GM12864 (cell line): ENCODE measurements at places on chromosomes 2 and 18.

DNA sequence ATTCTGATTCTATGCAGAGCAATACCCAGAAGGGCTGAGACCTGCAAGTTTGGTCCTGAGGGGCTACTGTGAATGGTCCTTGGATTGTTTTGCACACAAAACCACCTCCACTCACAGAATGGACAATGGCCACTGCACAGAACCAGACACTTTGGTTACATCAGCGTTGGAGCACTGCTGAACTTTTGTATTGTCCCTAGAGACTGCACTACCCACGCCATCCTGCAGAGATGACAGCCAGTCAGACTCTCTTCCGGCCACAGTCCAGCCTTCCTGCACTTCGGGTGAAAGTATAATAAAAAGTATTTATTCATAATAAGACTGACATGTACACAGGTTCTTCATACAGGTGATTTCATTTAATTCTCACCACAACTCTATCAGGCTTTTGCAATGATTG is 35.7 kb downstream of the CELF4 start:
- DNase-seq: no peak

DNA sequence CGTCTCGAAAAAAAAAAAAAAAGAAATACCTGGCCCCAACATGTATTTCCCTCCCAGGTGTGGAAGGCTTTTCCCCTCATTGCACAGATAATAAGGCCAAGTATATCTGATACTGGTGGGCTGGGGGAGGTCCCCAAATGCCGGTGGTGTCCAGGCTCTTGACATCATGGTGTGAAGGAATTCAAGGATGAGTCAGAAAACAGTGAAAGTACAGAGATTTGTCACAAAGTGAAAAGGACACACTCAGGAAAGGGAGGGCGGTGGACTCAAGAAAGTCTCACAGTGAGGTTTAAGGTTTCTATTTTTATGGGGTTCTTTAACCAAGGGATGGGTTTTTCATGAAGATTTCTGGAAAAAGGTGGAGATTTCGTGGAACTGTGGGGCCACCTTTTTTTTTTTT is 37.8 kb upstream of the FZD5 start:
- DNase-seq: no peak

GRCh38 chr2:63735931-63736330 is 105.8 kb upstream of the UGP2 start:
- no peak for DNase-seq

GRCh38 chr2:53438692-53439091 is 328.9 kb upstream of the CHAC2 start:
- no peak for DNase-seq

DNA sequence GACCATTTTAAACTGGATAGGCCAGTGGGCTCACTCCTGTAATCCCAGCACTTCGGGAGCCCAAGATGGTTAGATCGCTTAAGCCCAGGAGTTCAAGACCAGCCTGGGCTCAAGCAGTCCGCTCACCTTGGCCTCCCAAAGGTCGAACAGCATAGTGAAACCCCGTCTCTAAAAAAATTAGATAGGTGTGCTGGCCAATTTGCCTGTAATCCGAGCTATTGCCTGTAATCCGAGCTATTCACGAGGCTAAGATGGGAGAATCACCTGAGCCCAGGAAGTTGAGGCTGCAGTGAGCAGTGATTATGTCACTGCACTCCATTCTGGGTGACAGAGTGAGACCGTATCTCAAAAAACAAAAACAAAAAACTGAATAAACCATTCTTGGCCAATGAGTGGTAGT is 52.6 kb upstream of the EMILIN2 start:
- DNase-seq: no peak

GRCh38 chr2:23171108-23171507 is 213.9 kb upstream of the KLHL29 start:
- DNase-seq: no peak

- DNase-seq: no peak
These were observed 231.7 kb downstream of the PARD3B start for GRCh38 chr2:204776781-204777559.

DNA sequence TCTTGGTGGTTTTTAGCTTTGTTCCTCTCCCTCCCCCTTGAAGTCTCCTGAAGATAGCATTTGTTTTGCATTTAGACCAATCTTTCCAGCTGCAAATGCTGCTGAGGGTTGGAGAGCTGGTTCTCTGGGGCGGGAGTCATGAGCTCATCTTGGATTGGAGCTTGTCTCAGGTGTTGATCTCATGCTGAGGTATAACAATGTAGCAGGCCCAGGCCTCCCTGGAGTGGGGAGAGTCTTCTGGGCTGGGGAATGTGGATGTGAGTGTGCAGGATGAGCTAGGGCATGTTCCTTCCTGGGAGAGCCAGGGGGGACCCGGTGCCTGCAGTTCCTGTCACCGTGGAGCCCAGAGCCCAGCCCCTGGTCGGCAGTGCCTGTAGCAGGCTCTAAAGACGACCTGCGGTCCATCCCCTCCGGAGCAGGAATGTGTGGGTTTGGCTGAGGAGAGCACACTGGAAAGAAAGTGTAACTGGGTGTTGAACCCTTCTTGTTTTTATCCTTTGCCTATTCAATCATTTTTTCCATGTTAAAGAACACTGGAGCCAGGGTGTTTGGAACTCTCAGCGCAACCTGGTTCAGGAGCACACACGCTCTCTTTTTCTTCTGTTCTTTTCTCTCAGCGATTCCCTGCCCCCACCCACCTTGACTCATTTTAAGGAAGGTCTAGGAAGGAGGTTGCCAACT is 2.7 kb downstream of the ZNF532 start:
- DNase-seq: no peak

DNA sequence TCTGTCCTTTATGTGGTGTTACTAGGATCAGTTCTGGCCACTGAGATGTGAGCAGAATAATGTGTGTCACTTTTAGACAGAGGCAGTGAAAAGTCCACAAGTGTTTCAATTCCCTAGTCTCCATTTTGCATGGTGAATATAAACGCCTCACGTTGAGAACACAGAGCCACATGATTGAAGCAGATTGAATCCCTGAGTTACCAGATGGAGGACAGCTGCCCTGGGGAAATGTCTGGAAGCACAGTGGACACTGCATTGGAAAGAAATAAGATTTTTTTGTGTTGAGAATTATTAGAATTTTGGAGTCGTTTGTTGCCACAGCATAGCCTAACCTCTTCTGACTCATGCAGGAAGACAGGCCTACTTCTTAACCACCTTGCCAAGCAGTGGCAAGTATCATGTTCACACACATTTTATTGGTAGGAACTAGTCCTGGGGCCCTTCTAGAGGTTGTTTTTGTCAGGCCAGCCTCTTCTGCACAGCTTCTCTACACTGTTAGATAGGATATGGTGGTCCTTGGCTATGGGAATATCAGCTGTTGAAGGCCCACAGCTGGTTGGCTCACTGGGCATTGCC is 188.6 kb downstream of the TMEM182 start:
- DNase-seq: no peak

GRCh38 chr2:14350856-14351255 is 281.7 kb upstream of the LRATD1 start:
- DNase-seq: no peak

DNA sequence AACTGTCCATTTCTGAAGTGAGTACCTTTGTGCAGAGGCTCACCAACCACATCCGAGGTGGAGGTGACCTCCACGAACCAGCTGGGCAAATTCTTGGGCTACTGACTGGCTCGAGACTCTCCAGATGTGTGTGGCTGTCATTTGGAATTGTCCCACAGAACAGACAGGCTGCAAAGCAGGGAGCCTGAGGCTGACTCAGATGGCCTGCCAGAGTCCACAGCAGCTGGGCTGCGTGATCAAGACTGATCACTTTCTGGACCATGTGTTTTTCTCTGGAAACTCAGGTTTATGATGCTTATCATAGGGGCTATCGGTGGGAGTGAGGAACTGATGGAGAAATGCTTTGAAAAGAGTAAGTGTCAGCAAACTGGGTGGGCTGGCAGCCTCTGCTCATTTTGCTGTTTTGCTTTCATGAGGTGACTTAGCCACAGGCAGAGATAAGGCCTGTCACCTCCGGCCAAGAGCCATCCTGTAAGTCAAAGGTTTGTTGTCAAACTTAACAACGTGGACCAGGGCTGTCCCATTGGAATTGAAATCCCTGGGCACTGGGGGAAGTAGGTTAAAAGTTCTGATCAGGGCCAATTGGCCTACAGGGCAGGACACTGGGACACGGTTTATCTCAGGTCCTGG is 120.4 kb downstream of the LIPG start:
- no peak for DNase-seq

DNA sequence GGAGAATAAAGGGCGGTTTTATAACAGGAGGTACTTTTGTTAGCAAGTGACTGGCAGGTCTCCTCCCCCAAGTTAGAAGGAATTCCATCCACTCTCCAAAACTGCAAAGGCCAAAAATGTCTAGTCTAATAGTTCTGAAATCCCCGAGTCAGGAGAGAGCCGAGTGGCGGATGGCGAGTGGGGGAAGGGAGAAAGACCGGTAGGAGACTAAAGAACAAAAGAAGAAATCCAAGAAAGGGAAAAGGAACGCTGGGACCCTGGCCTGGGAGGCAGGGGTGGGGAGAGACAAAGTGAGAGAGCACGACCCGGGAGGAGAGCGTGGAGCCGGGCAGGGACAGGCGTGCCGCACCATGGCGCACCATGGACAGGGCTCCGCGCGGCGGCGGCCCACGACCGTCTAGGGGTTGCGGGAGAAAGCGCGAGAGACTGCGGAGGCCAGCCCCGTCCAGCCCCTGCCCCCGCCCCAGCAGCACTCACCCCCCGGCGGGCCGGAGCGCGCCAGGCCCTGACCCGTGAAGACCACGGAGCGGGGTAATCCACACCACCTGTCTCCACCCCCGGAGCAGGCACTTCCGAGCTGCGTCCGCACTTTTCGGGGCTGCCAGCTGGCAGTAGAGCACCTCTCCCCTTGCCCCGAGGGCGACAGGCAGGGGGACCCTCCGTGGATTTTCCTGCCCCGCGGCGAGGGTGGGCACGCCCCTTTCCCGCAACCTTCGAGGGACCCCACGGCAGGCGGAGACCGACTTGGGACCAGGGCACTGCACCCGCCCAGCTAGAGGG is 1.6 kb downstream of the CDH2 start:
- no peak for DNase-seq

- DNase-seq: no peak
These were observed 12.0 kb upstream of the IMPACT start for GRCh38 chr18:24414349-24415003.

DNA sequence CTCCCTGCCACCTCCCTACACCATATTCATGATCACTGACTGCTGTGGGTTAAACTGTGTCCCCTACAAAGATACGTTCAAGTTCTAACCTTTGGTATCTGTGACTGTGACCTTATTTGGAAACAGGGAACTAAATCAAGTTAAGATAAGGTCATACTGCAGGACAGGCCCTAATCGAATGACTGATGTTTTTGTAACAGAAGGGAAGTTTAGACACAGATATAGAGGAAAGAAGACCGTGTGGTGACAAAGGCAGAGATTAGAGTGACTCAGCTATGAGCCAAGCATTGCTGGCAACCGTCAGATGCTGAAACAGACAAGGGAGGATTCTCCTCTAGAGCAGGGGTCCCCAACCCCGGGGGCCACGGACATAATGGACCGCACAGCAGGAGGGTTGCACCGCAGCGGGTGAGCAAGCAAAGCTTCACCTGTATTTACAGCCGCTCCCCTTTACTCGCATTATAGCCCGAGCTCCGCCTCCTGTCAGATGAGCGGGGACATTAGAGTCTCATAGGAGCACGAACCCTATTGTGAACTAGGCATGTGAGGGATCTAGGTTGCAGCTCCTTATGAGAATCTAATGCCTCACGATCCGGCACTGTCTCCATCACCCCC is 28.9 kb upstream of the RNF152 start:
- no peak for DNase-seq

GRCh38 chr2:12610314-12610713 is 106.4 kb upstream of the TRIB2 start:
- no peak for DNase-seq
